Vagina (tissue), 2 donors: ENCODE measurements at places on chromosomes 12 and 14. TPM values are rescaled to one million over a fixed set of nuclear protein-coding genes. Genes with fewer than 3 reads are reported as not detected.

Gene SLC22A17
- total RNA-seq = 37.8 TPM

DNA sequence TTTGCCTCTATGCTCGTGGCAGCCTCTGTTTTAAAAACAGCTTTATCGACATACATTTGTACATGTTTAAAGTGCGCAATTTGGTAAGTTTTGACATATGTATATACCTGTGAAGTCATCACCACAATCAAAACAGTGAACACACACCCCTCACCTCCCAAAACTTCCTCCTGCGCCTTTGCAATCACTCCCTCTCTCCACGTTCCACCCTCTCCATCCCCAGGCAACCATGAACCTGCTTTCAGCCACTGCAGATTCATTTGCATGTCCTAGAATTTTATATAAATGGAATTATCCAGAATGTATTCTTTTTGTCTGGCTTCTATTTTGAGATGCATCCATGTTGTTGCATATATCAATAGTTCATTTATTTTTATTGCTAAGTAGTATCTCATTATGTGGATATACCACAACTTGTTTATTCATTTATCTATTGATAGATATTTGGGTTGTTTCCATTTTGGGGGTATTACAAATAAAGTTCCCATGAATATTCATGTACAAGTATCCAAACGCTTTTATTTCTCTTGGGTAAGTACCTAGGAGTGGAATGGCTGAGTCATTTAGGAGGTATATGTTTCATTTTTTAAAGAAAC lies 15.5 kb upstream of the CHGA start:
- no peaks in the 10 kb centered on the region for H3K36me3 ChIP-seq
- DNase-seq = no peak
- no peak overlapping the region for H3K27ac ChIP-seq
- H3K4me3 ChIP-seq = no peak overlapping the region
- H3K27me3 ChIP-seq = no peaks in the 10 kb centered on the region

DNA sequence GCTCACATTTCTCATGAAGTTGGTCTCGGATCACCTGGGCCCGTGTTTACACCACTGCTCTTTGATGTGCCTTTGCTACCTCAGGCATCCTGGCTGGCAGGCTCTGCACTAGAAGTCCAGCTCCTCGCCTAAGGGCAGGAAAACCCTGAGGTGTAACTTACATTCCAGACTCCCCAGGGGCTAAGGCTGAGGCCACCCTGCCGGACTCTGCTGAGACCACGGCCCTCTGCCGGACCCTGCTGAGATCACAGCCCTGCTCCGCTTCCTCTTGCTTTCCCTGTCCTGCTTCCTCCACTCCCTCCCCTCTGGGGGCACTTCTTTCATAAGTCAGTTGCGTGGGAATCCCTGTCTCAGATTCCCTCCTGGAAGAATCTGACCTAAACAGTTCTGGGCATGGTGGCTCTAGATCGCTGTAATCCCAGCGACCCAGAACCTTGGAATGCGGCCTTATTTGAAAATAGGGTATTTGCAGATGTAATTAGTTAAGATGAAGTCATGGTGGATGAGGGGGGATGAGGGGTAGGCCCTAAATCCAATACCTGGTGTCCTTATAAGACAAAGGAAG lies 17.2 kb downstream of the RILPL1 start:
- H3K27ac ChIP-seq = no peak overlapping the region
- H3K4me1 ChIP-seq = peaks cover 14% of the 10 kb centered on the region
- peaks cover 39% of the 10 kb centered on the region for H3K36me3 ChIP-seq

- peaks cover 29% of the 10 kb centered on the region for H3K4me1 ChIP-seq
- H3K4me3 ChIP-seq = no peak overlapping the region
- H3K27ac ChIP-seq = no peak overlapping the region
- no peak for DNase-seq
- no peaks in the 10 kb centered on the region for H3K27me3 ChIP-seq
Observed at GRCh38 chr12:91144053-91144452, 32.8 kb upstream of the LUM start.

DNA sequence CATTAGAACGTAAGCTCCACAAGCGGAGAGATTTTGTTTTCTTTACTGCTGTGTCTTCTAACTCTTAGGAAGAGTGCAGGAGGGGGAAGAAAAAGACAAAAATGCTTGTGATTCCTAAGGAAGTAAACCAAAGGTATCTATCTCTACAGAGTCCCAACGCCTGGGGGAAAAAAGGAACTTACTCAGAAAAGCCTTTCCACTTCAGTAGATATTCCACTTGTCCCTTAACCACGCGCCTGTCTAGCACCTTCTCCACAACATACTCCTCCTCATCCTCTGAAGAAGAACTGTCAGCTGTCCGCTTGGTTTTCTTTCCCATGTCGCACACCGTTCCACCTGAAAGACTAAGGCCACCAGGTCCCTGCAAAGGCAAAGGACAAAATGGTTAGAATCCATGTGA lies 22.6 kb downstream of the CBX5 start:
- H3K4me1 ChIP-seq = peaks cover 25% of the 10 kb centered on the region
- H3K36me3 ChIP-seq = peaks cover 12% of the 10 kb centered on the region
- no peak overlapping the region for H3K4me3 ChIP-seq
- DNase-seq = no peak

DNA sequence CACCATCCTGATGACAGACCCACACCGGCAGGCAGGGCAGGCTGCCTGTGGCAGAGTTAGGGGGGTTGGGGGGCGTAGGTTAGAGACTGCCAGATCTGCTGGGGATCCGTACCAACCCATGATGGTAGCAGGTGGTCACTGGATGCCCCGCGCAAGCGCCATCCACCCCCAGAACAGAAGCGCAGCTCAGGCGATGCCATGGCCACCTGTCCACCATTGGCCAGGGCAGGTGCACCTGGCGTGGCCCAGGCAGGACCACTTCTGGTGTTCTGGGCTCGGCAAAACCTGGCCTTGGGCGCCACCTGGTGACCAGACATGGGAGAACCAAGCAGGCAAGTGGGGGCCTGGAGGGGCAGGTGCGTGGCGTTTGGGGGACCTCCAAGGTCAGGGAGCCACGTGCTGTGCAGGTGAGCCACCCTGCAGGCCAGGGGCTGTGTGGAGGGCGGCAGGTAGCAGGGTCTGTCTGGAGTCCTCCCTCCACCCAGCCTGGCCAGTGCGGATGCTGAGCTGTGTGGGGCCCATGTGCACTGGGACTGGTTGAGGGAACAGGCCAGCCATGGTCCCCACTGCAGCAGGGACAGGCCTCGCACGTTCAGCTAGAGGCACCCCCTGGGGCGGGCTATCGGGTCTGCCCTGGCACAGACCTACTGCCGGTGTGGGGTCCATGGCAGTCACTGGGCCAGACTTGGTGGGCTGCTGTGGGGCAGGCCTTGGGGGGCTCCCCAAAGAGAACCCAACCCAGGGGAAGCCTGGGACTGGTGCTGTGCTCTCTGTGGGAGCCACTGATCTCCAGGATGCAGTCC lies 15.6 kb downstream of the BAG5 start:
- no peak for DNase-seq
- peaks cover 68% of the 10 kb centered on the region for H3K4me1 ChIP-seq
- H3K27ac ChIP-seq = no peak overlapping the region
- H3K4me3 ChIP-seq = no peak overlapping the region
- no peaks in the 10 kb centered on the region for H3K36me3 ChIP-seq

GRCh38 chr14:61147831-61148549 lies 133.1 kb downstream of the TMEM30B start:
- DNase-seq = no peak
- H3K27ac ChIP-seq = no peak overlapping the region
- no peaks in the 10 kb centered on the region for H3K27me3 ChIP-seq
- no peak overlapping the region for H3K4me3 ChIP-seq
- peaks cover 37% of the 10 kb centered on the region for H3K4me1 ChIP-seq

DNA sequence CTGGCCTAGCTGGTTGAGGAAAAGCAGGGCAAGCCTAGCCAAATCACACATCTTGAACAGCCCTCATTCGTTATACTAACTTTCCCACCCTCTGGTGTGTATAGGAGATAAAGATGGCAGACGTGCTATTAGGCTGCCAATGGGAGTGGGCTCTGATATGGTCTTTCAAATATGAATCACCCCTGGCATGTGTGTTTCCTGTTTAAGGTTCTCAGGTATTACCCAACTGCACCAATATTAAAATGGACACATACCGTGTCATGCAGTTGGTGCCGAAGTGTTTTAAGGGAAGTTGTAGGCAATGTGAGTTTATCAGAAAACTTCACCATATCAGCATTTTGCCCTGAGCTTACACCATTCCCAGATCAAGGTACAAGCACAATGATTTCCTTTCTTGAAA lies 33.4 kb downstream of the CHST11 start:
- no peaks in the 10 kb centered on the region for H3K27me3 ChIP-seq
- no peak overlapping the region for H3K27ac ChIP-seq
- DNase-seq = no peak
- H3K36me3 ChIP-seq = no peaks in the 10 kb centered on the region
- H3K4me1 ChIP-seq = peaks cover 16% of the 10 kb centered on the region
- no peak overlapping the region for H3K4me3 ChIP-seq

- no peaks in the 10 kb centered on the region for H3K27me3 ChIP-seq
- H3K36me3 ChIP-seq = no peaks in the 10 kb centered on the region
- H3K27ac ChIP-seq = no peak overlapping the region
- DNase-seq = no peak
- H3K4me1 ChIP-seq = no peaks in the 10 kb centered on the region
Observed at GRCh38 chr12:22477166-22477893, 67.0 kb downstream of the C2CD5 start.
